Esophagus squamous epithelium (tissue), 5 donors: ENCODE measurements at places on chromosomes 13 and 19.

DNA sequence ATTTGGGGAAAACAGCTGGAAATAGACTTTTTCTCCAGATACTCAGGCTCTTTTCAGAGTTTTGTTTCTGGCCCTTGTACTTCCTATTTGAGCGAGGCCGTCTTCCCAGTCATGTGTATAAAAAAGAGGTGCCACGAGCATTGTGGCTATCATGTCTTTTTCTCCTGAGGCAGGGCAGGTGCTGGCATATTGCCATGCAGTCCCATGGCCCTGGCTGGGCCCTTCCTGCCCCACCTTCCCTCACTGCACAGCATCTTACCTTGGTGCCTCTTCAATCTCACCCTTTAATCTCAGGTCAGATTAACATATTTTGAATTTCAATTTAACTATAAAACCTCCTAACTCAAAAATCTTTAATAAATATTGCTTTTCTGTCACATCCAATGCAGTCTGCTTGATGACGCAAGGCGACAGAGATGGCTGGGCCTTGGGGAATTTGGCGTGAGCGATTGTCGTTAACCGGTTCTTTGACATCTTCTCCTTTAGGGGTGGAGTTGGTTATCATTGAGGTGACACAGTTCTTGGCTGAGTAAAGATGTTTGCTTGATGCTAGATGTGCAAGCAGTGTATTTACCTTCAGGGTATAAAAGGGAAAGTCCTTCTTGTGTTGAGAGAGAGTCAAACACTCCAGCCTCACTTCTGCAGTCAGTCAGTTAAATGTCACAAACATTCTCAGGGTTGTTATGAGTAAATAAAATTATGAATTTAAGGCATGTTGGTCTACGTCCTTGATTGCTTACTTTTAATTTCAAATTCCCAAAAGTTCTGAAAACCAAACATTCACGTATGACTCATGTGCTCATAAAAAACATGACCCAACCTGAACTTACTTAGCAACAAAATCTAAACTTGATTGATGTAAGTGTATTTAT is 289.9 kb downstream of the MYO16 start:
- DNase-seq, result no peak

DNA sequence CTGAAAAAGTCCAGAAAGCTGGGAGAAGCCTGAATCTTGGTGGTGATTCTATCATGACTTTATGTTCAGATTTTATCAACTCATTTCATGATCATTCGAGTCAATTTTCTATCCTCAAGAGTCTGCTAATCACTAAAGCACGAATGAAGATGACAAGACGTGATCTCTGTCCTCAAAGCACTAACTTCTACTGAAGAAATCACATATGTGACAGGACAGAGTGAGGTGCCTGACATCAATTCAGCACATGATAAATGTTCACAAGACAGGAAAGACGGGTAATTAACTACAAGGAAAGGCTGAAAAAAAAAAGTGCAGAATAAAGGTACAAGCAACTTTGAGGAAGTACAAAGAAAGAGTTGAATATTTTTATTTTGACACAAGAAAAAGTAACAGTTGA is 487.1 kb downstream of the EFNB2 start:
- DNase-seq, result no peak

DNA sequence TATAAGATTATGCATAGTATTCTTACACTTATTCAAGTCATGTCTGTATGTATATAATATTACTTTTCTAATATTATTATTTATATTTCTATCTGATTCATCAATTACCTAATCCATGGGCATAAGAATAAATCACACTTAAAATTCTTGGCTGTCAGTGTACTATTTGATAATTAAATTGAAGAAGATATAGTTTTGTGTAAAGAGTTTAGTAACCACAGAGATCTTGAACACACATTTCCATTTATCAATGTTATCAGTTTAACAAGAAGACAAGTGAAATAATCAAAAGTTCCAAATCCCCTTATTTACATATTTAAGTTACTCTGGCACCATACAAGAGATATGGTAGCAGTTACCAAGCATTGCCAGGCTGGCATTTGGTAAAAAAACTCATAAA is 244.5 kb downstream of the OXGR1 start:
- no peak for DNase-seq

DNA sequence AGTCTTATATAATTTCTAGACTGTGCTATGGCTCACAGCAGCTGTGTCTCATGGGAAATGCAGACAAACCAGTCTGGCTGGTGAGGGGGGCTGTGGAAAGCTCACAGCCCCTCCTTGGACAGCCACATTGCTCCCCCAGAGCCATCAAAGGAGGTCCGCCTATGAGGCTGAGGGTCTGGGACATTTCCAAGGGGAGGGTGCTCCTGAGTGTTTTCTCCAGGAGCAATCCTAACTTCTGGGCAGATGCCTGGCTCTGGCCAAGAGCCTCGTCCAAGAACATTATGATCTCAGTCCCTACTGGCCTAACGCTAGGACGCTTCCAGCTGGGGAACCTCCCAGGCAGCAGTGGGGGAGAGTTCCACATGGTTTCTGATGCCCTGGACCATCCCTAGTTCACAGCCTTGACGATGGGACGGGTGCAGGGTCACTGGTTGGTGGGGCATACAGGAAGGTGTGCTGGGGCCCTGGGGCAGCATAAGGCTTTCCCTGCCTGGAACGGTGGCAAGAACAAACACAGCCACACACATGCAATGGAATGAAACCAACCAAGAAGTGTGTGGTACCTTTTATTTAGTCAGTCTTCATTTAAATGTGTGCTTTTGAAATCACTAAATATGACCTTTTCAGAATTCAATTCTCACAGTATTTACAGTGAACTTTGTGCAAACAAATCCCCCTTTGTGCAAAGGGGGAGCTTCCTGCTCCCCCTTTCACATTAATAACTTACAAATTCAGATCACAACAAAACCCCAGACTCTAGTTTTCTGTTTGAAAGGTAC is 60.6 kb downstream of the CDADC1 start:
- DNase-seq, result no peak

DNA sequence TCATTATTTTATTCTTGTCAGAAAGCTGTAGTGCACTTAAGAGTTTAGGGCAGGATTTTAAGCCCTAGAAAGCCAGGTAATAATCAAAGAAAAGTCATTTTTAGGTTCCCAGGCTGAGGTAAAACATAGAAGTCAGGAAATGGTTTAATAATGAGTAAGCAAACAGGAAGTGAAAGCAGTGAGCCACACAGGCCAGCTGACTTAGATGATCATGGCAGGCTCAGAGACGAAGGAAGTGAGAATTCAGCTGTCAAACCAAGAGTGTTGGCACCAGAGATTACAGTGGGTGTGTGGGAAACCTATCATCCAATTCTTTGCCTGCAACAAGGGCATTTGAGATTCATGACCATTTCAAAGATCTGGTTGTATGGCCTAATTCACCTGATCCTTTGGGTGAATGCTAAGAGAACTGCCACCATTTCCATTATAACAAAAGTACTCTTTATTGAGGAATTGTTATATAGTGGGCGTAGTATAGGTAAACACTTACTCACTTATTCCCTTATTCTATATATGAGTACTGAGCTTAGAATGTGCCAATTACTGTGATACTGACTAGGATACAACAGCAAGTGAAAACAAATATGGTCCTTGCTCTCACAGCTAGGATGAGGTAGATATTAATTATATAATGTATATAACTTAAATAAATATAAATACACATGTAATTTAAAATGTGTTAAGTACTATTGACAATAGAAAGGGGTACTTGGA is 103.7 kb upstream of the EDNRB start:
- DNase-seq, result no peak

DNA sequence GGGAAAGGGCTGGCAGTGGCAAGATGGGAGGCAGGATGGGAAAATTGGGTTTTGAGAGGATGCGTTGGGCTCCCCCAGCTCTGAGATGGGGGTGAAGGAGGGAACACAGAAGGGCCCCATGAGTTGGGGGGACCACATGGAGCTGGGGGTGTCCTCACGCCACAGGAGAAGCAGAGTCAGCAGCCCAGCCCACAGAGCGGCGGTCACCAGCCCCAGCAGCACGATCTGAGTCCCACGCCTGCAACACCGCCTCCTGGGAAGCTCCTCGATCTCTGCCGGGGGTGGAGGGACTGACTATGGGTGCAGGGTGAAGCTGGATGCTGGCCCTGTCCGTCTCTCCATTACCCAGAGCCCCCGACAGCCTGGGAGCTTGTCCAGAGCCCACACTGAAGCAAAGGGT is 3.3 kb downstream of the FCER2 start:
- DNase-seq, result no peak

DNA sequence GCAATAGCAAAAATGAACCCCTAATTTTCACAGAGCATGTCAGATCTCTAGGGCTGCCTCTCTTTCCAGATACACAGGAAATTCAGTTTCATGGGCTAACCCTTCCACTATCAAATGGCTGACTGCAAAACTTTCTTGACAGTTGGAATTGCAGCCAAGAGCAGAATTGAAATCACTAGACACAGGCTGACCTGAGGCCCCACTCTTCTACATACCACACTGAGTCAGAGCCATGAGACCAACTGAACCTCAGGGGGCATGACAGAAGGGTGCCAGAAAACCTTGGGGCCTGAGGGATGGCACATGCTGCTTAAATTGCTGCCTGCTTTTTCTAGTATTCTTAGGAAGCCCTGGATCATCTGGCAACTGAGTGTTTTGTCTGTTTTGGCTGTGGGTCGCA is 1.7 kb upstream of the DLEU7 start:
- no peak for DNase-seq

GRCh38 chr19:55802281-55802680 is 29.5 kb downstream of the NLRP11 start:
- no peak for DNase-seq

GRCh38 chr13:37068962-37069361 is 9.5 kb upstream of the SUPT20H start:
- DNase-seq, result no peak

DNA sequence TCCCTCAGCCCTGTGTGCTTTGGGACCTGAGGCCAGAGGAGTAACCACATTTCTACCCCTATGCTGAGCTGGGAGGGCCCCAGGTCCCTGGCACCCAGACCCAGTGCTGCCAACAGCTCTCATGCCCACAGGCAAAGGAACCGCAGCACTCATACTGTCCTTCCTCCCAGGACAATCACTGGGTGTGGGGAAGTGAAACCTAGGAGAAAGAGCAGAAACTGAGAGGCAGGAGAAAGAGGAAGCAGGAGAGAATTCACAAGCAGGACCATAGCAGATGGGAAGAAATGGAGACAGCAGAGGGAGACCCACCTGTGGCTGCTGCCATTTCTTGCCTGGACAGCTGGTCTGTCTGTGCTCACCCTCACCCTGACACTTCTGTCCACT is 18.9 kb downstream of the CCDC97 start:
- DNase-seq, result no peak

GRCh38 chr19:32924200-32924599 is 47.6 kb downstream of the CEP89 start:
- DNase-seq, result no peak

GRCh38 chr13:90230311-90230710 is 1117.2 kb upstream of the MIR17HG start:
- no peak for DNase-seq

DNA sequence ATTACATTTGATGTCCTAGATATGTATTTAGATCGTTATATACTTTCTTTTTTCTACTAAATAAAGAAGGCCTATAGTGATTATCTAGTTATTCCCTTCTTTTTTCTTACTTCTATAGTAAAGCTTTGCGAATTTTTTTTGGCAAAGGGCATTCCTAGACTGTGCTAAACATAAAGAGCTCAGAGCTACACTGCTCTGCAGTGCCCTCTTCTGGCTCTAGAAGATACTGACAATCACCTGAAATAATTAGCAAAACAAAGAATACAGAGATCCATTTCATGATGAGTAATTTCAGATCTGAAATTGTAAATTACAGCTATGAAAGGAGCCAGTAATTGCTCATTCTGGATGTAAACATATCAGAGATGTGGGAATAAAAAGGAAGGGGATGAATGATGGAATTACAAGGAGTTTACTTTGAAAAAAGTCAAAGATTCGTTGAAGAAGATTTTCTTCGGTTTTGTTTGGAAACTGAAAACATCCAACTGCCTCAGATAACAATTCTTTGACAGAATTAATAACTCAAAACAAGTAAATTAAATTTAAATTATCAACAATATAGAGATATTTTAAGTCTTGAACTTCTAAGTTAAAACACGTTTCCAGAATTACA is 288.5 kb downstream of the NALCN start:
- no peak for DNase-seq

DNA sequence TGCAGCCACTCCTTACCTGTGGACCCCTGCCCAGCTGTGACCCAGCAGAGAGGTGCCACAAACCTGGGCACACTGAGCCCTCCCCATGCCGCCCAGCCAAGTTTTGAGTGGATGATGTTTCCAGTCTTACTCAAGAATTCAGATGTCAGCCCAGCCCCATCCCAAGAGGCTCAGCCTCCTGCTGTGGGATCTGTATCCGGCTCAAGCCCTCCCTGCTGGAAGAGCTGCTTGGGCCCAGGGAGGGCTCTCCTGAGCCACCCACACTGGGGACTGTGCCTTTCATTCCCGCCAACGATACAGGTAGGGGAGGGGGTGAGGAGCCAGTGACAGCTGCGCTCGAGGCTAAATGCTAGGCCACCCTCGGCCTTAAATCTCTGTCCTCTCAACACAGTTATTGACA is 5.9 kb upstream of the SLC7A9 start:
- DNase-seq, result no peak

DNA sequence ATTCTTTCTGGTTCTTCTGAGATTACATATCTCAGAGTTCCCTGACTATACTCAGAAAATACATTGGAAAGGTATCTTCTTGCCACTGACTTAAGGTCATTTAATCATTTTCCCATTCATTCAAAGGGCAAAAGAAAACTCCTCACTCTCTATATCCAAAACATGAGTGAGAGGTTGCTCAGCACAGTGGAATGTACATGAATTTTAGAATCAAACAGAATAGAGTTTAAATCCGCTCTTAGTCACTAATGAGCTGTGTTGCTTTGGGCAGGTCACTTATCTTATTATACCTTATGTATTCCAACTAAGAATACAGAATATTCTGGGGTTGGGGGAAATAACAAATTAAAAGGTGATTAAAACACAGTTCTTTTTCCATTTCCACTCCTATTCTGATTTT is 452.6 kb upstream of the KLF12 start:
- no peak for DNase-seq

GRCh38 chr13:66996503-66996902 is 233.6 kb downstream of the PCDH9 start:
- no peak for DNase-seq

DNA sequence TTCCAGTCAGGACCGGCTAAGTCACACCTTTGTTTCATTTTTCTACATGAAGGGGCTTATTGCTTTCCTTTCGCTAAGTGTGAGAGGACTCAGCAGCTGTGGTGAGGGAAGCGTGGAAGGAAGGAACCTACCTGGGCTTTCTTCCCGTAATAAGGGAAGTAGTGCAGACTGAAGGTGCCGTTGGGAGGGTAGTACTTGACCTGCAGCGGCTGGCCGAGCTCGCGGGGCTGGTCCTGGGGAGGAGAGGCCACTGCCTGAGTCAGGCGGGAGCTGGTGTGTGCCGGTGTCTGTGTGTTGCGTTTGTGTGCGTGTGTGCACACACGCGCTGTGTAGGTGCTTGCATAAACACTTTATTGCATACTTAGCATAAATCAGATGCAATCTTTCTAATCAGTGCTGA is 7.7 kb downstream of the ATP4B start:
- no peak for DNase-seq
